SK-MEL-5 (cell line): ENCODE measurements at places on chromosomes 5 and 9. TPM values are rescaled to one million over a fixed set of nuclear protein-coding genes. Genes with fewer than 3 reads are reported as not detected.

DNA sequence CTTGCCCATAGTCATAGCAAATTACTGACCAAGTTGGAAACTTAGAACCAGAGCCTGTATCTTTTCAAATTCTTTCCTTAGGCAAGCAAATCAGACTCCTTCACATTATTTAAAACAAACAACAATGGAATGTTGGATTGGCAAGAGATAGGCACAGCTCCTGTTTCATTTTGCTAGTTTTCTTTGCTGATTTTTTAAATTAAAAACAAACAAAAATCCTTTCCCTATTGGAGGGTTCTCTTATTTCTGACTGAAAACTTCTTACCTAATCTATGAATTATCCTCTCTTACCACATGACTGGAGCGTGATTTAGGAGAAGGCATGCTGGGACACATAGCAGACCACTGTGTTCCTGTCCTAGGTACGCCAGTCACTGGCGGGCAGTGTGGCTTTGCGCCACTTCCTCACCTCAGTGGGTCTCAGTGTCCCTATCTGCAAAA, 63.0 kb downstream of the TTC39B start:
- no peak for DNase-seq

- no peak for DNase-seq
Measured at GRCh38 chr5:108634010-108634616, 113.6 kb upstream of the FER start.

PCDHGA7 gene
- total RNA-seq = 0.71 and 1.6 TPM in 2 replicates

PTGDS gene
- total RNA-seq = not detected in 2 replicates

GRIN1 gene
- total RNA-seq = 0.05 TPM in 1 of 2 replicates, not detected in the other

DNA sequence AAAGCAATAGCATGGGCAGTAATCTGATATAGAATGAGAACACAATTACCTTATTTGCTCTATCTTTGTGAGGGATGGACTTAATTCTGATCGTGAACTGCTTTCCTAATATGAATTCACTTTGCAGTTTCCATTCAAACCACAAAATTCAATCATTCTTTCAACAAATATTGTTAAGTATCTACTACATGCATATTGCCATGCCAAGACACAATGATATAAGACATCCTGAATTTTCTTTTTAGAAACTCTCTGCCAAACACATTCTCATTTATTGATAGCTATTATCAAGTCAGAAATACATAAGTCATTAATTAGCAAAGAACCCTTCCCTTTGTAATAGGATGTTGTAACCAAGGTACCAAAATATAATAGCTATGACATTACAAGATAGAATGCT, 121.6 kb upstream of the TARS1 start:
- no peak for DNase-seq

IGFBPL1 gene
- total RNA-seq = 7.9 and 8.5 TPM in 2 replicates

SV2C gene
- not detected in 2 replicates for total RNA-seq

GMCL2 gene
- total RNA-seq = not detected in 2 replicates
